ENCODE measurements at places on chromosomes 7 and 10. TPM values are rescaled to one million over a fixed set of nuclear protein-coding genes. Genes with fewer than 3 reads are reported as not detected.

DNA2 gene
- 2.2 TPM for polyA plus RNA-seq

INMT gene
- polyA plus RNA-seq: 0.22 TPM

CYP3A5 gene
- 0.42 TPM for polyA plus RNA-seq

GIMAP2 gene
- polyA plus RNA-seq: 1.0 TPM

CALHM1 gene
- not detected for polyA plus RNA-seq

CRPPA gene
- polyA plus RNA-seq: 7.4 TPM

OR2A7 gene
- polyA plus RNA-seq: not detected

FAM204A gene
- 60.5 TPM for polyA plus RNA-seq

GIMAP7 gene
- polyA plus RNA-seq: 0.25 TPM

CHRM2 gene
- 0.87 TPM for polyA plus RNA-seq

UNCX gene
- not detected for polyA plus RNA-seq

AKR1D1 gene
- polyA plus RNA-seq: not detected
